ENCODE measurements at places on chromosomes 4 and X.

DNA sequence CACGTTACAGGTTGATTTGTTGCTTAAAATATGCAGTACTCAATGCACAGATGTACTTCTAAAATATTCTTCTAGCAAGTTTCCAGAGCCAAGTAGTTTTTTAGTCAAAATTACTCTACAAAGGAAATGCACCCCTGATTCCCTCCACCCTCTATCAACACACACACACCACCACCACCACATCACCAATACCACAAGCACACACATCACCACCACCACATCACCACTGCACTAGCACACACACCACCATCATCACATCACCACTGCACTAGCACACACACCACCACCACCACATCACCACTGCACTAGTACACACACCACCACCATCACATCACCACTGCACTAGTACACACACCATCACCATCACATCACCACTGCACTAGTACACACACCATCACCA lies 105.2 kb upstream of the FRG1 start:
- no peak for DNase-seq

GRCh38 chrX:135572436-135572835 lies 52.0 kb downstream of the INTS6L start:
- DNase-seq: no peak

DNA sequence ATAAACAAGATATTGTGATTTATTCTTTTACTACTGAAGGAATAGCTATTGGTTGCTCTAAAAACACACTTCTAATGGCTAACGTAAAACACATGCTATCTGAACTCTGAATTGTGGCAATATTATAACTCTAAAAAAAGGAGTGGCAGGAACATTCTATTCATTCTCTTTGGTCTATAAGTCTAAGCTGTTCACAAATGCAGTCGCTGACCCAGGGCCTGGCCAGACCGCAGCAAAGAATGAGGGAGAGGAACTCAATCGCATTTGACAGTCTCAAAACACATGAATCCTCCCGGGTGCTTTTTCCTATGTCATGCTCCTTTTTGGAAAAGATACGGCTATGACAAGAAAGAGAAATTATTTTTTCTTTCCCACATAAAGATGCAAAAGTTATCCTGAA lies 651.6 kb upstream of the PITX2 start:
- no peak for DNase-seq

- DNase-seq: no peak
Measured at GRCh38 chr4:101291198-101291597, 56.1 kb downstream of the PPP3CA start.

- DNase-seq: no peak
Measured at GRCh38 chrX:152884171-152884570, 13.7 kb upstream of the ZNF185 start.

DNA sequence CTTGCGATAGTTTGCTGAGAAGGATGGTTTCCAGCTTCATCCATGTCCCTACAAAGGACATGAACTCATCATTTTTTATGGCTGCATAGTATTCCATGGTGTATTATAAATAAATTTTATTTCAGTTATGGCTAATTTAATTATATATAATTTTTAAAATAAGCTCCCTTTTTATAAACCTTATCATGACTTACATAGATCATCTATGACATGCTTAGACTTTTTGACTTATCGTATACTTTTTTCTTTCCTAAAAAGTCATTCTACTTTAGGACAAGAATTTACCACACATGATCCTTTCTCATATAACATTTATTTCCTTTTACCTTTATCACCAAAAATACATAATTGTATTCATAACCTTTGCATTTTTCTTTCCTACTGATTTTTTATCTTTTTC lies 376.5 kb downstream of the CCSER1 start:
- no peak for DNase-seq

DNA sequence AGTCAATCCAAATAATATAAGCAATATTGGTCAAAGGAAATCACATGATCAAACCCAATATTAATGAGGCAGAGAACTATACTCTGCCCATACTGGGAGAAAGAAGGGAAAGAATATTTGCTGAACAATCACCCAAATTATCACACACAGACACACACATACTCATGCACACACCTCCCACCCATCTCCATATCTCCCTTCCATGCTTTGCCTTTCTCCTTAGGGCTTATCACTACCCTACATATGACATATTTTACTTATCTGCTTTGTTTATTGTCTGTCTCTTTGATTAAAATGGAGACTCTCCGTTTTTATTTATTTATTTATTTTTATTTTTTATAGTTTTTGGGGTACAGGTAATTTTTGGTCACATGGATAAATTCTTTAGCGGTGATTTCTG lies 112.9 kb upstream of the NHS start:
- DNase-seq: no peak

DNA sequence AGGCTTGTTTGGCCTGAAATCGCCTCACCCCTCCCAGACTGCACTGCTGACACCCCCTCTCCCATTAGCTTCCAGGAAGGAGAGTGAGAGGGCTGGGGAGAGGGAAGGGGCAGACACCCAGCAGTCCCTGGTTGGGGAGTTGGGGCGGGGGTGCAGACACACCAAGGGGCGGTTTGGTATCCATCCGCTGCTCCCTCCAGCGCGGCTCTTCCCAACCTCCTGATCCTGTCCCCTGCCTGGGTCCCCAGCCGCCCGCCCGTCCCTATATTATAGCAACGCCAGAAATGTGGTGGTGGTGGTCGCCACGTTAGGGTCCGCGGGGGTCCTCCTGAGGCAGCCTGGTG lies 24.9 kb downstream of the GPRASP3 start:
- no peak for DNase-seq

DNA sequence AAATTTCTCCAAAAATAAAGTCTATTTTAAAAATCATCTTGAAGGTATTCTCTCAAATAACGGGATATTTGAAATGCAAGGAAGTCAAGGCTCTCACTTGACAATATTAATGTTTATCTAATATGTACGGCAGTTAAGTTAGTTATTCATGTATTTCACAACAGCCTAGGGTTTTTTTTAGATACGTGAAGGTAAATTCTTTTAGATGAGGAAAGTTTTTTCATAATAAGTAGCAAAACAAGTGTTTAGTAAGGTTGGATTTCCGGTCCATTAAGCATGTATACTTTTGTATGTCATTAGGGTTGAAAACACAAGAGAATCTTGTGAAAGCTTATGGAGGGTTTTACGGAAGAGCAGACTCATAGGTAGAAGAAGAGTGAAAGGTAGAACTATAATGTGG lies 273.3 kb downstream of the ANK2 start:
- no peak for DNase-seq

- DNase-seq: no peak
Measured at GRCh38 chr4:173514641-173515217, 15.3 kb downstream of the HAND2 start.

- no peak for DNase-seq
Measured at GRCh38 chrX:68365341-68365740, 68.0 kb downstream of the OPHN1 start.

DNA sequence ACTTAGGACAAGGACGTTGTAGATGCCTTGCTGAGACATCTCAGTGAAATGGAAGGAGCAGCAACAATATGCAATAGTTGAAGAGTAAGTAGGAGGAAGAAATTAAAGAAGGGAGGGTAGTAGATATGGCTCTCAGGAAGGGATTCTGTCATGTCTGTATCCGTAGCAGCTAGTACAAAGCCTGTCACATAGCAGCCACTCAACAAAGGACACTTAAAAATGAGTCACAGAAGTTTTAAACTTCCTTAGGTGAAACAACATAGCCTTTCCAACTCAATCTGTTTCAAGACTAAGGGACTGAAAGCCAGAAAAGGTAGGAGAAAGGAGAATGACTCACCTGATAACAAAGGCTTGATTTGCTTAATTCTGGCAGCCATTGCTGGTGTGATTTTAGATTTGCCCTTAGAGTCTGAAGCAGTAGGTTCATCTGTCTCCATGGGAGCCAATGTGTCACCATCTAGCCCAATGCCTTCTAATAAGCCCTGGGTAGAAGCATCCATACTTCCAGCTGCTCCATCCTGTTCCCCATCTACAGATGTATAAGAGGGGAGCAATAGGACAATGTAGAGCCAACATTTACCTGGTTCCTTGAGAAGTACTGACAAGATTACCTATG lies 86.6 kb downstream of the HUWE1 start:
- no peak for DNase-seq

DNA sequence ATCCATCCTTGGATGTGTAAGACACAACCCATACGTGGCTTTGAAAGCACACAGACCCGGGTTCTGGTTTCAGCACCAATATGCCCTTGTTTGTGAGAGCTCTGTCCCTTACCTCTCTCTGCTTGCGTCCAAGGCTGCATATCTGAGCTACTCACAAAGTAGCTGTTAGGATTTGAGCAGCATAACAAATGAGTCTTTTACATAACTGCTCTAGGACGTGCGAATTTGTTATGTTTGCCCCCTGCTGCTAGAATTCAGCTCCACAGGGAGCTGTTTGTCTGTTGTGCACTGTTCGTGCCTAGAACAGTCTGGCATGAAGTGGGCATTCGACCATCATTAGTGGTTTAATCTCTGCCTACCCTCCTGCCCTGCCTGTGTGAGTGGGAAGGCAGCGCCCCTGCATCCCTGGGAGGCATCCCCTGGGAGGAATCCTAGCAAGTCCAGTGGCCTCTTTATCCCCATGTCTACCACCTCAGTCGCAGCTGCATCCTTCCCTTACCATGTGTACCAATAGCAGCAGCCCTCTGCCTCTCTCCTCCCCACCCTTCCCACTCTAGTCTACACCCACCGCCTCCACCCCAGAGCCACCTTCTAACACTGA lies 42.1 kb downstream of the SLC2A9 start:
- no peak for DNase-seq

DNA sequence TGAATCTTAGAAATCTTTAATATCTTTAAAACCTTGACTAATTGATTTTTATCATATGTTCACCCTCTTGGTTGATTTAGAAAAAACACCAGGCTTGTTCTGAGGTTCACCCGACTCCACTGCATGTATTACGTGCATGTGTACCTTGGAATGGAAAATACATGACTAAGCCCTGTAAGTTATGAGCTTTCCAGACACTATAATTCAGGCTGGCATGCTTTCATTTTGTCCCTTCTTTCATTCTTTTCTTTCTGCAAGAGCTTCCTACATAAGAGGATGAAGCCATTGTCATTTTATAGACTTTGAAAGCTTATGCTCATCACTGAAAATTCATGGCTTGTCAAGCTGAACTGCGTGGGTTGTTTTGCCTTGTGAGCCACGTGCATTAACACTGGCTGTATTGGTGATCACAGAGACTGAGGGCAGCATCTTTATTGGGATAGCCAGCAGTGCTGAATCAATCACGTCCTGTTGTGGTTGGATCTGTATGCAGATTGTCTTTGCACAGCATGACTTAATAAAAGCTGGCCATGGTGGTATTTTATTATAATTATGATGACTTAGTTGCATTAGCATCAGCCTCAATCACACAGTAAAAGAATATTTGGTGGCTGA lies 141.9 kb downstream of the SLIT2 start:
- DNase-seq: no peak

- no peak for DNase-seq
Measured at GRCh38 chr4:48375651-48376304, 34.4 kb downstream of the SLAIN2 start.

GRCh38 chr4:152920768-152921167 lies 15.4 kb upstream of the FHDC1 start:
- DNase-seq: no peak

DNA sequence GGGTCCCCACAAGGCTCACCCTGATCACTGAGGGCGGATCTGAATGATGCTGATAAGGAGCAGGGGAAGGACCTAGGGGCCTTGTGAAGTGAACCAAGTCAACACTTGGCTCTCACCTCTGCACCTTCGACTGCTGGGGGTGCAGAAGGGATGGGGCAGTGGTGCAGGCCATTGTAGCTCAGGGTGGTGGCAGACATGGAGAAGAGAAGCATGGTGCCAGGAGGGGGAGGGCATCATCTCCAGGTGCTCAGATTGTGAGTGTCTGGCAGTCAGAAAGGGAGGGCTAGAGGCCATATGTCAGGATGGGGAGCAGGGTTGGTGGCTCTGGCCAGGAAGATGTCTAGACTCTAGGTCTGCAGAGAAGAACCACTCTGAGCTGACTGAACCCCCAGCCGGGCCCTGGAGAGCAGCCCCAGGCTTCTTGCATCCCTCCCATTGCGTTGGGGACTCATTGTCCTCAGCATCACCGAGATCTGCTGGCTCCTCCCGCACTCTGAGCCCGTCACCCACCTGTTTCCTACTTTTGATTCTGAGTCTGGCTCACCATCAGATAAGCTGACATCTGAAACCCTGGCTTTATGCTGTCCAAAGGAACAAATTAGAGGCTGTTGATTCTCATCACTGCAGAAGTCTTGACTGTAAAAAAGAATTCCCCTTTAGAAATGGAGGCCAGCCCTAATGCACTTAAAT lies 3.8 kb downstream of the APLN start:
- no peak for DNase-seq

- no peak for DNase-seq
Measured at GRCh38 chr4:54542119-54542438, 115.7 kb upstream of the KIT start.

DNA sequence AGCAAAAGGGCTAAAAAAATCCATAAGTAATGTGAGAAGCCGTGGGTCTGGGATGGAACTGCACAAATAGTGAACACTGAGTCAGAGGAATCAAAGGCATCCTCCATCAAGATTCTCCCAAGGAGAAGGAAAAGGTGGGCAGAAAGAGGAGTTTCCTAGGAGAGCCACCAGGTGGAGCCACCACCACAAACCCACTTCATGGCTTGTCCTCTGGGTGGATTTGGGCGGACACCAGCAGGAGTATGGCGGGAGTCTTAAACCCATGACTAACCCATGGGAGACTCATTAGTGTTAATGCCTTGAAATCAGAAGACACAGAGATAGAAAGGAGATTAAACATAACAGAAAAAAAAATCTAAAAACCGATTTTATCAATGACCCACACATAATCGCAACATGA lies 147.7 kb downstream of the SH3KBP1 start:
- DNase-seq: no peak

- no peak for DNase-seq
Measured at GRCh38 chr4:6162885-6163284, 37.5 kb downstream of the JAKMIP1 start.

GRCh38 chr4:37693450-37694190 lies 7.4 kb upstream of the RELL1 start:
- DNase-seq: no peak

GRCh38 chr4:37054531-37055077 lies 189.9 kb upstream of the NWD2 start:
- DNase-seq: no peak
